ENCODE measurements at places on chromosomes 2 and 18.

GRCh38 chr18:79683626-79684282, 4.2 kb downstream of the CTDP1 start:
- no peak for DNase-seq

GRCh38 chr18:30485078-30485477, 557.5 kb downstream of the DSC3 start:
- no peak for DNase-seq

GRCh38 chr2:136490100-136490499, 275.2 kb upstream of the THSD7B start:
- DNase-seq: no peak

GRCh38 chr2:26465266-26465925, 12.5 kb downstream of the OTOF start:
- DNase-seq: no peak

- no peak for DNase-seq
These were observed 255.4 kb downstream of the AGAP1 start for GRCh38 chr2:235749121-235749770.

- DNase-seq: no peak
These were observed 15.6 kb downstream of the TRABD2A start for GRCh38 chr2:84865181-84865783.

- no peak for DNase-seq
These were observed 158.9 kb downstream of the COL6A3 start for GRCh38 chr2:237254911-237255578.

- DNase-seq: no peak
These were observed 25.9 kb downstream of the BOK start for GRCh38 chr2:241584436-241584835.

DNA sequence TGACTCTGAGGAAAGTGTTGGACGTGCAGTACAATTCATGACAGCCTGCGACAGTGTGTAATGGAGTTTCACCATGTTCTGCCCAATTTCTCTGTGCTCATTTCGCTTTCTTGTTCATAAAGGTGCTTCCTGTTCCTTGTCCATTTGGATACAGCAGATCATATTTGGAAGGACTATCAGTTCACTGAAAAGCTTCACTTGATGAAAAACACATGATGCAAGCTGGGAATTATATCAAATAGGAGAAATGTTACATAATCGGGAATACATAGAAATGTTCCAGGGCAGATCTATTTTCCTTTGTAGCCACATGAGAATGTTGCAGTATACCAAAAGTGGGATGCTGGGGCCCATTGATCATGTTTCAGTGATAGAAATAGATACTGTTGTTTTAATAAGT, 266.3 kb upstream of the SLC14A2 start:
- no peak for DNase-seq

DNA sequence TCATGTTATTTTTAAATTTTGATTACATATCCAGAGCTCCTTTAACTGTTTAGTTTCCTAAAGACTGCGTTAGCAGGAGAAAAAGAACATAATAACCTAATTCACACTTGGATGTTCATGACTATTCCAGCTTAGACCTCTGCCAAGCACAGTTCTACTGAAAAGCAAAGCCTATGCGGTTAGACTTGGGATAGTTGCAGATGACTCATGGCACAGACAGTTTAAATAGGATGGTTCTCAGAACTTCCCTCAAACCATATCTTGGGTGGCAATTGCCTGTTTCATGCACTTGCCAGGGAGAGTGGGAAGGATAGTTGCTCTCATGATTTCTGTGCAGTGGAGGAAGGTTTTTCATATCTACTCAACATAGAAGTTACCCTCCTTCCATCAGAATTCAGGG, 149.7 kb upstream of the KLHL29 start:
- DNase-seq: no peak

- no peak for DNase-seq
These were observed 61.8 kb upstream of the TXNDC2 start for GRCh38 chr18:9823805-9824473.

GRCh38 chr18:56652802-56653201, 1.6 kb downstream of the WDR7 start:
- DNase-seq: no peak

DNA sequence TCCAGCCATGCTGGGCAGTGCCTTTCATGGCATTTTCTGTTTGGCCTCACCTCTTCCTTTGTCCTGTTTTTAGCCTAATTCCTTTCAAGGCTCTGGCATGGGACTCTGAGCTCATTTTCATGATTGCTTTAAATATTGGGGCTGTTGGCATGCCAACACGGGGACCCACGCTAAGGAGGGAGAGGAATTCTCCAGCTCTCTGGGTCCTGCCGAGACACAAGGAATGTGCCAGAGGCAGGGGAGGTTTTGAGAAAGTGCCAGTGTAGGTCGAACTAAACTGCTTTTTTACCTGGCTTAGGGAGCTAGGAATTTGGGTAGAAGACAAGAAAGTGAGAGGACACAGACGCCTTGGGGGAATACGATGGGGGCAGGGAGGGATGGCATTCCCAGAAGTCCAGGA, 42.3 kb downstream of the RPL37A start:
- no peak for DNase-seq

GRCh38 chr2:32166115-32166574, 481 bp downstream of the SLC30A6 start:
- no peak for DNase-seq

DNA sequence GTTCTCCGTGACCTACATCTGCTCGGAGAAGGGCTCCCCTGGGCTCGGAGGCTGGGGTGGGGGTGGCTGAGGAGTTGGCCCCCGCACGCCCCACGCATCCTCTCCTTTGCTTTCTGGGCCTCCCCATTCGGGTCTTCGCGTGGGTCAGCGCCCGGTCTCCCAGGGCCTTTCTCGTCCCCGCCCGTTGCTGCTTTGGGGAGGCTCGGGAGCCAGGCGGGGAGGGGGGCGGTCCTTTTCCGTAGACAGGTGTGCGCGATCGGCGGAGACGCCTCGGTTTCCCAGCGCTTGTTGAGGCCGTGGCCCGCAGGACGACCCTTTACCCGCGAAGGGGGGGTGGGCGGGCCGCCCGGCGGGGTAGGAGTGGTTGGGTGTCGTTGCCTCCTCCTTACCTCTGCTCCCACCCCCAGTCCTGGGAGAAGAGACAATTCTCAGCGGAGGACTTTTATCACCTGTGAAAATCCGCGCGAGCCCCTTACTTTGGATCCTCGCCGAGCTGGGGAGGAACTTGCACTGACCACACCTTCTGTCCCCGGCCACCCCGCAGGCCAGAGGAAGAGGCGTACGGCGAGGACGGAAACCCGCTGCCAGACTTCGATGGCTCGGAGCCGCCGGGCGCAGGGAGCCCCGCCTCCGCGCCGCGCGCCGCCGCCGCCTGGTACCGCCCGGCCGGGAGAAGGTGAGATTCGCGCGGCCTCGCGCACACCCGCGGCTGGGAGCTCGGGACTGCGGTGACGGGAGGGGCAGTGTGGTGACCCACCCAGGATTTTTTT, 2.6 kb downstream of the ADCYAP1 start:
- peak; percentile 81 for DNase-seq

GRCh38 chr2:128437204-128437565, 118.5 kb upstream of the HS6ST1 start:
- no peak for DNase-seq

DNA sequence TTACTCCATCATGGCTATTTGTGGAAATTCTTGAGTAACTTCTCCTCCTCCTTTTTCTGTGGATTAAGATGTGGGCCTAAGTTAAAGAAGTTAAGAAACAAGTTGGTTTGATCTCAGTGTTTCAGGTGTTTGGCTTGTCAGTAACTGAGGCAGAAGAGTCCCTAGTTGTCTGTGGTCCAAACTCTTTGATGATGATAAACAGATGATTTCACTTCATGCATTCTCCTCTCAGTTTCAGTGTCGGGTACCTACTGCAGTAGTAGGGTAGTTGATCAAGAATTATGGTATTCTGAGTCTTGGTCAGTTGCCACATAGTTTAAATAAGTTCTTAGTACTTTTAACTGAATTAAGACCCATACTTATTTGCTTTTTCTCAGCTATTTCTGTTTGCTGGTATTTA, 85.6 kb downstream of the NCOA1 start:
- DNase-seq: no peak

- DNase-seq: no peak
These were observed 33.8 kb downstream of the CCDC93 start for GRCh38 chr2:117979911-117980701.

DNA sequence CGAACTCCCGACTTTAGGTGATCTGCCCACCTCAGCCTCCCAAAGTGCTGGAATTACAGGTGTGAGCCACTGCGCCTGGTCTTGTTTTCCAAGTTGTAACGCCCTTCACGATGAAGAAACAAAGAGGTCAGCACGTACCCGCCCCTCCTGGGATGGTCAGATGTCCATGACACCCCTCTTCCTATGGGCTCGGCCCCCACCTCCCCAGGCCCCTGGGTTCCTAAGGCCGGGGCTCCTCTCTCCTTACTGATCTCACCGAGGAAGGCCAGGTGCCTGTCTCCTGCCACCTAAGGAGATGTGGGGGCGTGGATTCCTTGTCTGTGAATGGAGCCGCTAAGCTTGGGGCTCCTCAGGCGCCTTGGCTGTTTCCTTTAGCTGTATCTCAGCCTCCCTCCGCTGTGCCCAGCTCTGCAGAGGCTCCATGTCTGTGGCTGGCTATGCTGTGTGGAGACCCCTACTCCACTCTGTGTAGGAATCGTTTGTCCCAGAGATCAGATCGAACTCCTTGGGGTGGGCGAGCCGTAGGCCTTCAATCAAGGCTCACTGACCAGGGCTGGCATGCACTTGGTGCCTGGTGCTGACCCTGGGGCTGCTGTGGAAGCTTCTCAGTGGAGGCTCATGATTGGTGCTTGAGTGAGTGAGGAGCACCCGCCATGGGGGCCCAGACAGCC, 8.8 kb downstream of the COLEC11 start:
- DNase-seq: no peak

GRCh38 chr18:8686611-8687010, 18.7 kb upstream of the MTCL1 start:
- no peak for DNase-seq

DNA sequence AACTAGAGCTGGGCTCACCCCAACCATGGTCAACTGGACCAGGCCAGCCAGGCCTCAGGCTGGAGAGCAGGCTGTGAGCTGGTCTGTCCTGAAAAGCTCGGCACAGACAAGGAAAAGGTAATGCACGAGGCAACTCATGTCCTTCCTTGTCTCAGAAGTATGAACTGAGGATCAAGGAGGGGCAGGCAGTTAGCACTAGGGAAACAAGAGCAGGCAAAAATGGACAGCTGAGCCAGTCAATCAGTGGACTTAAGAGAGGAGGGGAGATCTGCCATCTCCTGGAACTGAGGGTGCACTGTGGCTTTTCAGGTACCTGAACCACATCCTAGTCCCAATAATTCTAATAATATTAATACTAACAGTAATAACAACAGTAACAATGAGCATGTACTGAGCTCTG, 20.6 kb upstream of the WIPF1 start:
- DNase-seq: no peak
